ENCODE measurements at places on chromosomes 3 and 15.

GRCh38 chr15:80967451-80967850 lies 22.2 kb downstream of the MESD start:
- DNase-seq, result no peak

DNA sequence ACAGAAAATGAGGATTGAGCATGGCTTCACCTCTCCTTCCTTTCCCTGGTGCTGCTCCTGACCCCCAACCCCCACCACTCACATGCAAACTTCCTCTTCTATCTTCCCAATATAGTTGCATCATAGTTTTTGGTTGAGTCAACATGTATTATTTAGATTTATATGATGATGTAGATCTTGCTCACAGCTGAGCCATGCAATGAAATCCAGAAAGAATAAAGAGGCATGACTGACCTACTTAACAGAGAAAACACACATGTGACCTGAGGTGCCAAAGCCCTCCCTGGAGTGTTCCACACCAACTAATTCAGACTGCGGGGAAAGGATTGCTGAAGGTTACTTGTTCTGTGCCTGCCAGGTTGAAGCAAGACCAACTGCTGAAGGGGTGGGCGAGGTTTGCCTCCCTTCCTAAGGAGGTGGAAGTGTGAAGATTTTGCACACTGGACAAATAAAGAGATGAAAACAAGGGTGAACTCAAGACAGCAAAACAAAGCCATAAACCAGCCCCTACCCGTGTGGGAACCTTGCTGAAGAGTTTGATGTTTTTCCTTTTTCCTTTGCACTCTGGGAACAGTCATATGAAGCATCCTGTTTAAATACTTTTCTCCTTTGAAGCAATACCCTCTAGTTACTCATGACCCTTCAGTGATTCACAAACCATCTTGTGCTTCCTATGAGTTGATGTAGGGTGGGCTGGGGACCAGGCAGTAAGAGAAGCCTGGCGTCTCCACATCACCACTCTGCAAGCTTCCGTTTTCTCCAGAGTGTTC lies 155.2 kb upstream of the UBE2E1 start:
- DNase-seq, result no peak

DNA sequence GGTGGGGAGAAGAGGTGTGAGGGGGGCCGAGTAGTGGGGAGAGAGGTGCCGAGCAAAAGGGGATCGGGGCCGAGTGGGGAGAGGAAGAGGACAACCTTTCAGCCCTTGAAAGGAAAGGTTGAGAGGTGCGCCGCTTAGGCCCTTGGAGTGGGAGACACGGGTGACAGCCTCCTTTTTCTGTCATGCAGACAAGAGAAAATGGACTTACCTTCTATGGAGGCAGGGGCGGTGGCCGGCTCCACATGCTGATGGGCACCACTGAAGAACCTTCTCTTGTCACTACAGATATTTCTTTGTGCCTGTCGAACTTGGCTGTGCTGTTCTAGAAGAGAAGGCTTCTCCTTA lies 421 bp downstream of the KLHL18 start:
- DNase-seq, result no peak

- no peak for DNase-seq
These were observed 95.9 kb upstream of the ATP2B2 start for GRCh38 chr3:10601151-10601856.

GRCh38 chr3:193932576-193932975 lies 203.4 kb upstream of the HES1 start:
- DNase-seq, result no peak

DNA sequence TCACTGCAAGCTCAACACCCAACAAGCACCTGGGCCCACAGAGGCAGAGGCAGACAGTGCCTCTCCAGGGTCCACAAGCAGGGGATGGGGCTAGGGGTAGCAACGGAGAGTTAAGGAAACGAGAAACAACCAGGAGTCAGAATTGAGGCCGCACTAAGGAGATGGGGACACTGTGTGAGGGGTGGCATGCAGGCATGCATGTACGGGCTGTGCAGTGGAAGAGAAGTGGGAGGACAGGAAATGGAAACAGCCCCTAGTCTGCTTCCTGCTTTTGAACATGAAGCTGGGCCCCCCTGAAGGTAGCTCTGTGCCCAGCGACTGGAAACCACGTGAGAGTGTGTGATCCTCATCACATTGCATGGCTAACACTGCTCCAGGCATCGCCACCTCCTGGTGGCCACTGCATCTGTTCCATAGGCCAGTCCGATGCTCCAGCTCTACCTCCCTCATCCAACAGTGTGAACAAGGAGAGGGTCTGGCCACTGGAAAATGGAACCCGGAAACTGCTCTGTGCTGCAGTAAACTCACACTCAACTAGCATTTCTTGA lies 44.0 kb downstream of the XXYLT1 start:
- no peak for DNase-seq

DNA sequence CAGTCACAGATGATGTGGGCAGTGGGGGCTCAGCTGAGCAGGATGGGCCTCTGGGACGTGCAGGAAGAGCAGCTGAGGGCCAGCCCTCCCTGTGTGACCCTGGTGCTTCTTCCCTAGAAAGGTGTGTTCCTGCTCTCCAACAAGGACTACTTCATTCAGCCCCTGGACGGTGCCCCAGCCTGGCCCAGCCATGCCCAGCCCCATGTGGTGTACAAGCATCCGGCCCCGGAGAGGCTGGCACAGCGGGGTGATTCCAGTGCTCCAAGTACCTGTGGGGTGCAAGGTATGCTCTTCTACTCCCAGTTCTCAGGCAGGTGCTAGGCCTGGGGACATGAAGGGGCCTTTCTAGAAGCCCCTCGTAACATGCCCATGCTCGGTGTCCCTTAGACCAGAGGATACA lies 38.3 kb downstream of the SAXO2 start:
- no peak for DNase-seq

DNA sequence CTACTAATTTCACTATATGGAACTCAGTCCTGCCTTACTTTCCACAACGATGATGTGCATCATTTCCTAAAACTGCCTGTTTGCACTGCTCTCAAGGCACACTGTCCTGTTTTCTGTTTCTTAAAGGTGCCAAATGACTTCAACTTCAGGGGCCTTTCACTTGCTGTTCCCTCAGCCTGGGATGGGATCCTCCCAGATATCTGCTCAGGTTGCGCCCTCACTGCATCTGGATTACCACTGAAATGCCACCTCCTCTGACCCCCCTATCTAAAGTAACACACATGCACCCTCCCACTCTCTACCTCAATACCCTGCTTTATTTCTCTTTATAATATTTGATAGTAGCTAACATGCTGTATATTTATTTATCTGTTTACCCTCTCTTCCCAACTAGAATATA lies 123.8 kb upstream of the CMC1 start:
- DNase-seq, result no peak

DNA sequence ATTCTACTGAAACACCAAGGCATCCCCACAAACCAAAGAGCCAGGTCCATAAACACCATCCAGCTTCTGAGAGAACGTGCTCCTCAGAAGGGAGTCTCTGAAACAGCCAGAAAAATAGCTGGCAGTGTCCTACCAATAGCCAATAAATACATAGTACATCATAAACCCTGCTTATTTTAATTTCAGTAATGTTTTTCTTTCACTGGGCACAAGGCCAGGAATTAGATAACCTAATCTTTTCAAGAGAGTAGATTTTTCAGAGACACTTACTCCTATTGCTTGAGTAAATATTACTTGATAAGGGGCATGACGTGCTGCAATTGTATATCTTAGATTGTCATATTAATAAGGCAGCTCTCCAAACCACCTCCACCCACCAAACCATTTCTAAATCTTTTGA lies 22.7 kb downstream of the GADL1 start:
- DNase-seq, result no peak

DNA sequence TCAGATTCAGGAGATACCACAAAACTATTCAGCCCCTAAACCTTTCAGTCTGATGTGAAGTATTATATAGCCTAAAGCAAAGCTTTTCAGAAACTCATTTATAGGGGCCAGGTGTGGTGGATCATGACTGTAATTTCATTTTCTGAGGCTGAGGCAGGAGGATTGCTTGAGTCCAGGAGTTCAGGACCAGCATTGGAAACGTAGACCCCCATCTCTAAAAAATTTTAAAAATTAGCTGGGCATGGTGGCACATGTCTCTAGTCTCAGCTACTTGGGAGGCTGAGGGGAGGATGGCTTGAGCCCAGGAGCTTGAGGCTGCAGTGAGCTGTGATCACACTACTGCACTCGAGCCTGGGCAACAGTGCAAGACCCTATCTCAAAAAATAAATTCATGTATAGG lies 60.0 kb downstream of the TMOD3 start:
- DNase-seq, result no peak

DNA sequence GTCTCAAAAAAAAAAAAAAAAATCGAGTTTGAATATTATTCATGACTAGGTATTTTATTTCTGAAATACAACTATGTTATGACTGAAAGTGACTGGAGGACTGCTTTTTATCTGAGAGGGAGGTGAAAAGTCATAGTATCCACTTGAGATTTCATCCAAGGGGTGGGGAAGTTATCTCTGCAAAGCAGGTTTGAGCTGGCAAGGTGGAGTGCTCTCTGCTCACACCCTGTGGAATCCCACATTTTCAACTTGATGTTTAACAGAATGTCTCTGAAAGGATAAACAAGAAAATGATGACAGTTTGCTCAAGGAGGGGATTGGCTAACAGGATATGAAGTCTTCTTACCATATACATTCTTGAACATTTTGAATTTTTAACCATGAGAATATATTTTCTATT lies 27.3 kb upstream of the SEC62 start:
- DNase-seq, result no peak

- DNase-seq, result no peak
These were observed 680 bp downstream of the POC1A start for GRCh38 chr3:52153389-52154096.

GRCh38 chr3:87269723-87270122 lies 6.7 kb downstream of the POU1F1 start:
- no peak for DNase-seq

GRCh38 chr3:115325539-115325938 lies 178.5 kb upstream of the ZBTB20 start:
- no peak for DNase-seq

DNA sequence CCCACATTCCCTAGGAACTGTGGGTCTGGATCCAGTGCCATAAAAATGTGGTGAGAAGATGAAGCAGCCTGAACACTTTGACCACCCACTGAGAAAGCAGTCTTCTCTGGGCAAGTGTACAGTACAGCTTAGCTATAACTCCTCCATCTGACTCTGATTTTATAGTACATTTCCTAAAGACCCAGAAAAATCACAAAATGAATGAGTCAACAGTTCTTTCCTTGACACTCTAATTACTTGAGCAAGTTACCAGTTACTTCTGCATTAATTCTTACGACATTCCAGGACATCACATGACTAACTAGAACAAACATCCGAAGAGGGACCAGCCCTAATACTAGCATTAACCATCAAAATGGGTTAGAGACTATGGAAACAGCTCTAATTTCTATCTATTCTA lies 148.1 kb upstream of the PEX5L start:
- no peak for DNase-seq

- DNase-seq, result no peak
These were observed 385.8 kb upstream of the CNTN6 start for GRCh38 chr3:707041-707440.

GRCh38 chr3:61964566-61964965 lies 403.2 kb downstream of the PTPRG start:
- DNase-seq, result no peak

DNA sequence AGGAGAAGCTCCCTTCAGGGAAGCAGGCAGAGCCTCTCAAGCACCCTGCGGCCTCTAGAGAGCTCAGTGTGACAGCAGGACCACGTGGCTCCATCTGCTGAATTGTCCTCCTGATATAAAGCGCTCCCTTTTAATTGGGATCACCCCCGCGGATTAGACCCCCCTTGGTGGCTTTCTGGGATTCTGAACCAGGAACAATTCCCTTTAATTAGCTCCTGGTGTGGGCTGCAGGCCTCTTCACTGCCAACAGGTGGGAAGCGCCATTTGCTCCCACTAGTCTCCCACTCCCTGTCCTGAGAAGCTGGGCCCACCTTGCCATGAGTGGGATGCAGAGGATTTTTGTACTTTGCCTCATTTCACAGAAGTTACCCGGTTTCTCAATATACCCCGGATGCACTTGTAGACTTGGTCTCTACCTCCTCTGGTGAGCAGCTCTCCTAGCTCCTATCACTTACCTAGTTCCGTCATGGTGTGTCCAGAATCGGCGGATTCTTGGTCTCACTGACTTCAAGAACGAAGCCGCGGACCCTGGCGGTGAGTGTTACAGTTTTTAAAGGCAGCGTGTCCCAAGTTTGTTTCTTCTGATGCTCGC lies 592 bp downstream of the PGPEP1L start:
- DNase-seq, result no peak

GRCh38 chr15:64193971-64194370 lies 31.1 kb upstream of the PPIB start:
- no peak for DNase-seq

GRCh38 chr3:182238126-182238525 lies 526.4 kb downstream of the SOX2 start:
- DNase-seq, result no peak

- no peak for DNase-seq
These were observed 114.9 kb upstream of the MEF2A start for GRCh38 chr15:99450896-99451358.

GRCh38 chr3:36813305-36813704 lies 49.0 kb upstream of the DCLK3 start:
- DNase-seq, result no peak

Measured in KG1 (cell line).